ENCODE measurements at places on chromosomes 7 and 10.

GRCh38 chr7:111992601-111993000 is 213.6 kb downstream of the DOCK4 start:
- no peak for DNase-seq

- no peak for DNase-seq
Observed at GRCh38 chr7:36741866-36742265, 17.6 kb upstream of the AOAH start.

GRCh38 chr7:22765609-22766008 is 38.6 kb downstream of the IL6 start:
- DNase-seq: no peak

GRCh38 chr10:112524641-112525040 is 77.6 kb downstream of the VTI1A start:
- DNase-seq: no peak

DNA sequence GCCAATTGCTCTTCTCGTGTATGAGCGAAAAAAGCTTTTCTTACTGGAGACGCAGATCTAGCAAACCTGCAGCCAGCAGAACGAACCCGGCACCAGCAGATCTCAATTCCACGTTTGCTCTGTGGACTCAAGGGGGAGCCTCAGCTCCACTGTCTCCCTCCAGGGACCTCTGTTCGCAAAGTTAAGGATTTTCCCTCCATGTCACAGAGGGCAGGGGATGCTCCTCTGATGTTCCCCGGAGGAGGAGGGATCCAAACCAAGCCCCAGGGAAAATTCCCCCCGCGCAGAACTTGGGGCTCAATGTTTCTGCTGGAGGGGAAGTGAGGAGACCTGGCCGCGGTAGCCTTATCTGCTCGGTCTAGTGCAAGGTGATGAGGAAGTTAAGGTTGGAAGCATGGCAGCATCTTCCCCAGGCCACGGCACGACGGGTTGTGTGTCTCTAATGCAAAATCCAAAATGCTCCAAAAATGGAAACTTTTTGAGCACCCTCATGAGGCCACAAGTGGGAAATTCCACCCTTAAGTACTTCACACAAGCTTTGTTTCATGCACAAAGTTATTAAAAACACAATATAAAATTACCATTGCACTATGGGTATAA is 9.0 kb downstream of the IQCE start:
- DNase-seq: no peak

GRCh38 chr7:111756687-111757178 is 194.4 kb upstream of the IMMP2L start:
- no peak for DNase-seq

- DNase-seq: no peak
Observed at GRCh38 chr10:133110133-133110532, 22.4 kb downstream of the ADGRA1 start.

GRCh38 chr7:21430575-21430954 is 2.7 kb downstream of the SP4 start:
- DNase-seq: no peak

- no peak for DNase-seq
Observed at GRCh38 chr10:78847485-78847884, 221.3 kb upstream of the ZMIZ1 start.

- DNase-seq: no peak
Observed at GRCh38 chr7:38685851-38686250, 54.7 kb upstream of the AMPH start.

DNA sequence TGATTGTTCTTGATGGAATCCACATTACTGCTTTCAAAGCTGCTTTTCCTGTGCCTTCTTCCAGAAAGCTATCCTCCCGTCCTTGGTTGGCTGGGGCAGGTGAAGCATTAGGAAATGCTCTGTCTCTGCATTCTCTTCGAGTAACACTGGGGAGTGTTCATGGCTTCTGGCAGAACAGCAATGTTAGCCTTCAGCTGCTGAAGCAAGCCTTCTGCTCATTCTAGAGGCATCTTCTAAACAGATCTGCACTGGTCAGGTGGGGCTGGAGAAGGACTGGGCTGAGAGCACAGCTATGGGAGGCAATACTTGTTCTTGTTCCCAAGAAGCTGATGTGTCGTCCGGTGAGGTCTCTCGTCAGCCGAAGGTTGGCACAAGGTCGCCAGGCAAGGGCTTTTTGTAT is 80.6 kb downstream of the MGMT start:
- DNase-seq: no peak

GRCh38 chr7:129053938-129054437 is 923 bp downstream of the TNPO3 start:
- no peak for DNase-seq

DNA sequence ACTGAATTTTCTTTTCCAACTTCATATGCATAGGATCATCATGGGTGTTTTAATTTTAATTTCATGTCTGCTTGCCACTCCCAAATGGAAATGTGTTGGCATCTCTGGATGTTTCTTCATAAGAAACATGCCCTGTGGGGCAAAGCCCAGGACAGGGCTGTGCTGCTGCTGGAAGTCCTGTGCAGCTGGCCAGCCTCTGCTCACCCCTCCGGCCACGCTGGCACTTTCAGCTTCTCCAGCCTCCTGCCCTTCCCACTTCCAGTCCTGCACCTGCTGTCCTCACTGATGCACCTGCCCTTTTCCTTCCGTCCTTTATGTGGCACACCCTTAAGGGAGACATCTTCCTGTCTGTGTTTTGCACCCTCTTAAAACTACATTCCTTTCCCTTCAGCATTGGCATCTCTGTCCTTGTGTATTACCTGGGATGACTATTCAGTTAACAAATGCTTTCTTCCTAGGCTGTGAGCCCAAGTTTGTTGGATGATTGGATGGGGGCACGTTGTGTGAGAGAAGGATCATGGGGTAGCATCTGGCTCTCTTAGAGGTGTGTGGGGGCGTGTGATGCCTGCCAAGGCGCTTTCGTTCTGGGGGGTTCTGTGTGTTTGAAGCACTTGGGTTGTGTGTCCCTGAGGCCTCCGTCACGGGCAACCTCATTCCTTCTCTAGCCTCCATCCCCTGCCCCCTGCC is 56.8 kb downstream of the TCF7L2 start:
- no peak for DNase-seq

GRCh38 chr7:141356161-141356560 is 195.0 kb upstream of the AGK start:
- DNase-seq: no peak

DNA sequence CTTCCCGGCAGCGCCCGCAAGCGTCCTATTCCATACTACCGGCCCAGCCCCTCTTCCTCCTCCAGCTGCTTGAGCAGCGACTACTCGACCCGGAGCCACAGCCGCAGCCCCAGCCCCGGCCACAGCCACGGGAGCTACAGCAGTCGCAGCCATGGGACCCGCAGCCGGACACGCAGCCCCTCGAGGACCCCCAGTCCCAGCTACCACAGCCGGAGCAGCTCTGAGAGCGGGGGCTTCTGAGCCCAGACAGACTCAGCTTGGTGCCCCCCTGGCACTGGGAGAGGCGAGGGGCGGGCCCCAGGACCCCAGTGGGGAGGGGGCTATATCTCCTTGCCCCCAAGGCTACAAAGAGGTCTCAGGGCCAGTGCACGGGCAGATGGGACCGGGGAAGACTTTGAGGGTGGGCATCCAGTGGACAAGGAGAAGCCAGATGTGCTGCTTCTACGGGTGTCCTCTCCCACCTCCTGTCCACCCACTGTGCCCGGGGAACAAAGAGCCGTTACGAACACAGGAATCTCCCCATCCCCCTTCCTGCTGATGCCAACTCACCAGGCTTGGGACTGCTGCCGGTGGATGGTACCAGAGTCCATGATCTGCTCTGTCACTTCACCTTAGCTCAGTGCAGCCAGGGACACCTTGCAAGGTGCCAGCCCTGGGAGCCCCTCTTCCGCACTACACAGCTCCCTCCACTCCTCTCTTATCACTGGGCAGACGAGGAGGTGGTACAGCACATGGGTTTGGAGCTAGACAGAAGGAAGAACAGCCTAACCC is 16.7 kb upstream of the HSPB1 start:
- DNase-seq: no peak

- DNase-seq: no peak
Observed at GRCh38 chr7:36002900-36003299, 150.2 kb upstream of the EEPD1 start.

GRCh38 chr7:157977306-157977705 is 610.3 kb downstream of the PTPRN2 start:
- no peak for DNase-seq

GRCh38 chr10:105974803-105975456 is 1189.6 kb downstream of the SORCS1 start:
- DNase-seq: no peak

DNA sequence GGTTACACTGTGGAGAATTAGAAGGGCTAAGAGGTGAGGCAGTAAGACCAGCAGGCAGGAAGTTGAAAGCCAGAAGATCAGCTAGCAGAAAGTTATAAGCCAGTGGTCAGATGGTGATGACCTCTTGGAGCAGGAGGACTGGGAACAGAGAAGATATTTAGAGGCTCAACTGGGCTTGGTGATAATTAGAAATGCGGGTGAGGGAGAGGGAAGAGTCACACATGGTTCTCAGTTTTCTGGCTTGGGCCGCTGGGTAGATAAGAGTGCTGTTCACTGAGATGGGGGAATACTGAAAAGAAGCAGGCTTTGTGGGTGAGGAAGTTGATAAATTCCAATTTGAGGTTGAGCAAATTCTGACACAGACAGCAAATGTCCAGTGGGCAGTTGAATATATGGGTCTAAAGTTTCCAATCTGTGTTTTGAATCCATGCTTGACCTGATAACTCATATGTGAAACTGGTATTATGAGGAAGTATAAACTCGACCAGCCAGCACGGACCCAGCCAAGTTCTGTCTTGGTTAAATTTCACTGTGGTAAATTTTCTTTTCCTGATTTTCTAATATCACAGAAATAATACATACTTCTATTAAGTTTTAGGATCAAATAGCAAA is 22.7 kb downstream of the LSMEM1 start:
- no peak for DNase-seq

- DNase-seq: no peak
Observed at GRCh38 chr7:142500366-142500765, 242.5 kb upstream of the PRSS58 start.

DNA sequence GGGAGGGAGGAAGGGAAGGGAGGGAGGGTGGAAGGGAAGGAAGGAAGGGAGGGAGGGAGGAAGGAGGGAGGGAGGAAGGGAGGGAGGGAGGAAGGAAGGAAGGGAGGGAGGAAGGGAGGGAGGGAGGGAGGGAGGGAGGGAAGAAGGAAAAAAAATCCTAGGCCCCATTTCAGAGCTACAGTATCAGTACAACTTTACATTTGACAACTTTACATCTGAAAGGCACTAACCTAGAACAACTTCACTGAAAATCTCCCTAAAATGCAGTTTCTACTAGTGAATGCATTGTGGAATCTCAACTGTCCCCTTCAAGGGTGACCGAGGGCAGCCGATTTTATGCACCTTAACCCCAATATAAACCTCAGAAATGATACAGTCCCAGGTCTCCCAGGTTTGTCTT is 259.8 kb upstream of the GALNT17 start:
- no peak for DNase-seq

- DNase-seq: no peak
Observed at GRCh38 chr10:128048819-128049210, 77.4 kb downstream of the MKI67 start.

DNA sequence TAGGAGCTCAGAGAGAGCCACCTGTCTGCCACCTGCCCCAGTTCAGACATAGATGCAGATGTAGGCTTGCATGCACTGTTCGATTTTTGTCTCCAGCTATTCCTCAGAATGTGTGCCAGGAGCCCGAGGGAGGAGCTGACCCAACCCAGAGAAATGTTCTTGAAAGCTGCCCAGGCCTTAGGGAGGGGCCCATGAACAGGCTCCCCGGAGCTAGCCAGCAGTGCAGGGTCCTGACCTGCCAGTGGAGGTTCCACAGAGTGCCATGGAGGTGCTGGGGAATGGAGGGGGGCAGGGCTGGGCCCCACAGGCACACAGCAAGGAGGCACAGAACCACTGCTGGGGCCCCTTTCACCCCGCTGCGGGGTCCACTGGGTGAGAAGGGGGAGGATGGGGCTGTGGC is 29.6 kb upstream of the SFRP5 start:
- no peak for DNase-seq

GRCh38 chr7:102047-102711 is 90.2 kb upstream of the FAM20C start:
- no peak for DNase-seq

- DNase-seq: no peak
Observed at GRCh38 chr10:18264466-18265050, 124.3 kb downstream of the CACNB2 start.

DNA sequence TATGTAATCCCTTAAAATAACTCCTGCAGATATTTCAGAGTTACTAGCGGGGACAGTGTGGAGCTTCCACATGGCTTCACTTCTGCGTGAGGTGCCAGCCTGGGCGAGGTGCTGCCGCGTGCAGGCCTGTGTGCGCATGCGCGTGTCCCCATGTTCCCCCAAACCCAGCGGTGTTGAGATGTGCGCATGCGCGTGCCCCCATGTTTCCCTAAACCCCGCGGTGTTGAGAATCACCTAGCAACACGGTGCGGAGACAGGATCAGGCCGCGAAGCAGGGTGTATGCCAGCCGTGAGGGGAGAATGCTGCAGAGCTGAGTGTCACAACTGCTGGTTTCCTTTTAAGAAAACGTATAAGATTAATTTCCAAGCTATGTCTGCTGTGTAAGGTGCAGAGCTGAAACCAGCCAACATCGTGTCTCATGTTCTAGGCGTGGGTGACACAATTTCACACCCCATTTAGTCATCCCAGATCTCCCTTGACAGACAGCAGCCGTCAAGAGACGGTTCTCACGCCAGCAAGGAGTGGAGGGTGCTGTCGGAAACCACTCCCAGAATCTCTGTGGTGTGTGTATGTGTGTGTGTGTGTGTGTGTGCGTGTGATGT is 71.9 kb upstream of the ADARB2 start:
- DNase-seq: no peak

DNA sequence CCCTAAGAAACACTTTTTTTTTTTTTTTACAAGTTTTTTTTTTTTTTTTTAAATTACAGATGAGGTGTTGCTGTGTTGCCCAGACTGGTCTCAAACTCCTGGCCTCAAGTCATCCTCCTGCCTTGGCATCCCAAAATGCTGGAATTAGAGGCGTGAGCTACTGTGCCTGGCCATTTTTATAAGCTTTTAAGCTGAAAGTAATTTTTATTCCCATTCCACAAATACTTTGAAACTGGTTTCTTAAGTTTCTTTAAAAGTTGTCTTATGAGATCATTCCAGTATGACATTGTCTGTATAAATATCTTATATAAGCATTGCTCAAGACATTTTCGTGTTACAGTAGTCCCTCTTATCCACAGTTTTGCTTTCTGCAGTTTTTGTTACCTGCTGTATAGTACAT is 61.4 kb upstream of the CYP26C1 start:
- no peak for DNase-seq

DNA sequence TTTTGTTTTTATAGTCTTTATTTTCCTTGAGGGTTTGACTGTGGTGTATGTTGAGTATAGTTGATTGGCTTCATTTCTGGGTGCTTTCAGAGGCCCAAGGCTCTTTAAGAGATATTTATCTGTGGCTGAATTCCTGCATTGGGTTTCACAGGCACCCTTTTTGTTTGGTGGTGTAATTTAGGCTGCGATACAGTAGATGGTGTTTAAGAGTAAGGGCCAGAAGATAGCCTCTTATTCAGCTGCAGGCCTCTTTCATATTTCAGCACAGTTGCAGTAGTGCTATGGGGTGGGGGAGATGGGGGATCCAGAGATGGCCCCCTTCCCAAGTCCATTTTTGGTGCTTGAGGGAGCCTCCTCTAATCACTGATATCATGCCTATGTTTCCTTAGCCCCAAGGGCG is 69.7 kb downstream of the MGAM2 start:
- no peak for DNase-seq

Data from activated T-helper 9 cell treated with anti-CD3 and anti-CD28 coated beads, Interleukin-2, amount 50 U/mL, for 16 hours (primary cell).